Suprapubic skin (tissue), 4 donors: ENCODE measurements at places on chromosomes 5 and 9.

DNA sequence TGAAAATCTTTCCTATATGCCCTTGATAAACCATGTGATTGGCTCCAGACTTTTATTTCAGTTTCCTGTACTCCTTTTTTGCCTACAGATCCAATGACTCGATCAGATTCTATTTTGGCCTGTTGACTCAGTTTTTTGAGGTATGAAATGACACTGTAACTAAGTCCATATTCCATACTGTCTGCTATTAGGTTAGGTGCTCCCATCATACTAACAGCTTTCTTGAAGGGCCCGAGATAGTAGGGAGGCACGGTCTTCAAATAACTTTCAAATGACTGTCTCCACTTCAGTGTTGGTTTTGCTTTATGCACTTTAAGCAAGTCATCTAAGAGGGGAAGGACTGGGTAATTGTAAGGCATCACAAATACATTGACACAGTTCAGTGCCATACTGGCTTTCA lies 295.4 kb upstream of the DAB2 start:
- no peaks in the 10 kb centered on the region for H3K36me3 ChIP-seq
- peaks cover 3% of the 10 kb centered on the region for H3K4me1 ChIP-seq
- no peak for DNase-seq
- no peaks in the 10 kb centered on the region for H3K27me3 ChIP-seq

DNA sequence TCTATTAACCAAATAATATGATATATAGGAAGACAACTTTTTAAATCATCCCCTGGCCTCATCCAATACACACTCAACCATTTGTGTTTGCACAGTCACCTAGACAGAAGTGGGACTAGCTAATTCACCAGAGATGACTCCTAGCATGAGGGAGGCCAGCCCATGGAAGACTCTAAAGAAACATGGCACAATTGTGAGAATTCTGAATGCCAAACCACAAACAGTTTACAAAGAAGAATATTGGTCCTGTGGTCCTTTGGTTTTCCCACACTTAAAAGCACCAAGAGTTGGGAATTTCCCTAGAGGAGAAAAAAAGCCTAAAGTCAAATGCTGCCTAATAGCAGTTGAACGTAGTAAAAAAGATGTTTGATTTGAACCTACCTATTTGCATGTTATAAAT lies 609.9 kb downstream of the ACTL7B start:
- no peaks in the 10 kb centered on the region for H3K36me3 ChIP-seq
- no peak for DNase-seq
- no peak overlapping the region for H3K27ac ChIP-seq
- no peak overlapping the region for H3K4me3 ChIP-seq
- no peaks in the 10 kb centered on the region for H3K4me1 ChIP-seq

DNA sequence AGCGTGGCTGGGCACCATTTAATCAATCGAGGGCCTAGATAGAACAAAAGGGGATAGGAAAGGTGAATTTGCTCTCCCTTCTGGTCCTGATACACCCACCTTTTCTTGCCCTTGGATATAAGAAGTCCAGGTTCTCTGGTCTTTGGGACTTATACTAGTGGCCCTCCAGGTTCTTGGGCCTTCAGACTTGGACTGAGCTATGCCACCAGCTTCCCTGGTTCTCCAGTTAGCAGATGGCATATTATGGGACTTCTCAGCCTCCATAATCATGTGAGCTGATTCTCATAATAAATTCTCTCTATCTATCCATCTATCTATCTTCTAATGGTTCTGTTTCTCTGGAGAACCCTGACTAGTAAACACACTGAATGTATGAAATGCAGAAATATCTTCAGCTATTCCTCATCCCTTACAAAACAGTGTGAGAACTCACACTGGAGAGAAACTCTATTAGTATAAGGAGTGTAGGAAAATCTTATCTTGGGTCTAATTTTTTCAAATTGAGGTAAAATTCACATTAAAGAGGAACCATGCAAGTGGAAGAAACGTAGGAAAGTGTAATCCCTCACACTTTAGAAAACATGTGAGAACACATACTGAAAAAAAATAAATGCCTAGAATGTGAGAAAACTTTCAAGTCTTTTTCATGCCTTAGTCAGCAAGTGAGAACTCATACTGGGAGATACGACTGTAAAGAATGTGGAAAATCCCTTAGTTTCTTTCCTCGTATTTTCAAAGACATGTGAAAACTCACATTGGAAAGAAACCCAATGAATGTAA lies 15.5 kb downstream of the PCDHB15 start:
- no peak for DNase-seq
- no peak overlapping the region for H3K4me3 ChIP-seq
- no peaks in the 10 kb centered on the region for H3K27me3 ChIP-seq
- peaks cover 5% of the 10 kb centered on the region for H3K36me3 ChIP-seq
- H3K4me1 ChIP-seq = no peaks in the 10 kb centered on the region
- no peak overlapping the region for H3K27ac ChIP-seq

GRCh38 chr5:17114233-17114632 lies 103.2 kb upstream of the BASP1 start:
- peaks cover 2% of the 10 kb centered on the region for H3K4me1 ChIP-seq
- no peak overlapping the region for H3K4me3 ChIP-seq
- no peak for DNase-seq
- no peaks in the 10 kb centered on the region for H3K36me3 ChIP-seq
- H3K27ac ChIP-seq = no peak overlapping the region
- no peaks in the 10 kb centered on the region for H3K27me3 ChIP-seq

- no peak for DNase-seq
- peaks cover 28% of the 10 kb centered on the region for H3K4me1 ChIP-seq
- no peaks in the 10 kb centered on the region for H3K27me3 ChIP-seq
- no peak overlapping the region for H3K4me3 ChIP-seq
Measured at GRCh38 chr5:157828105-157828943, 30.6 kb downstream of the CLINT1 start.

- no peaks in the 10 kb centered on the region for H3K4me1 ChIP-seq
- DNase-seq = no peak
- no peaks in the 10 kb centered on the region for H3K27me3 ChIP-seq
- H3K27ac ChIP-seq = no peak overlapping the region
Measured at GRCh38 chr9:29656641-29657406, 2083.5 kb upstream of the C9orf72 start.

GRCh38 chr9:78304357-78304756 lies 7.4 kb downstream of the PSAT1 start:
- peaks cover 30% of the 10 kb centered on the region for H3K36me3 ChIP-seq
- peaks cover 20% of the 10 kb centered on the region for H3K27me3 ChIP-seq
- DNase-seq = no peak
- no peaks in the 10 kb centered on the region for H3K4me1 ChIP-seq

- no peak overlapping the region for H3K27ac ChIP-seq
- H3K4me1 ChIP-seq = no peaks in the 10 kb centered on the region
- DNase-seq = no peak
- H3K4me3 ChIP-seq = no peak overlapping the region
- no peaks in the 10 kb centered on the region for H3K27me3 ChIP-seq
- no peaks in the 10 kb centered on the region for H3K36me3 ChIP-seq
Measured at GRCh38 chr5:146588331-146589027, 72.5 kb upstream of the GPR151 start.
